ENCODE measurements at places on chromosomes 5 and 9. TPM values are rescaled to one million over a fixed set of nuclear protein-coding genes. Genes with fewer than 3 reads are reported as not detected.

DNA sequence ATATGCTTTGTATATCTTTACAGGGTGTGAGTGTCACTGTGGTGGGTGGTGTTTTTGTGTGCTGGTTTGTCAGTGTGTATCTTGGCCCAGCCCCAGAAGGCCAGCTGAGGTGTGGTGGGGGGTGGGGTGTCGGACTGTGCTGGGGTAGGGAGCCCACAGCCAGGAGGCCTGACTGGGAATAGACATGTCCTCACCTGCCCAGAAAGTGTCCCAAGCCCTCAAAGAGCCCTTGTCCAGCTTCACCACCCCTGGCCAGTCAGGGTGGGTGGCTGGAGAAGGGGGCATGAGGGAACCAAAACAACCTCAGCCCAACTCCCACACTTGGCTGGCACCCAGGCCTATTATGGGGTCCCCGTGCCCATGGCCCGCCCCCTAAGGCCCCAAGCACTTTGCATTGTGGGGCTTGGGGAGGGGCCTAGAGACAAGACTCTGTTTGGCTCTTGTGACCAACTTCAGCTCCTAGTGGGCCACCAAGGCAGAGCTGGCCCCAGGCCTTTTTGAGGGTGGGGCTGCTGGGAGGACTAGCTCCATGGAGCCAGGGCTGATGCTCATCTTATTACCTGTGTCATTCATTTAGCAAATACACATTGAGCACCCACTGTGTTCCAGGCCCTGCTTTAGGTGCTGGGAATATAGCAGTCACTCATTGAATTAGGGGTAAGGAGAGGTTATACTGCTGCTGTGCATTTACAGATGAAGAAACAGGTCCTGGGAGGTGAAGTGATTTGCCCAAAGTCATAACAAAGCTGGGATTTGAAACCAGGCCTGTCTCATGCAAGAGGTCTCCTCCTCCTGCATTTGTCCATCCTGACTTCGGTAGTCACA, 56.2 kb upstream of the PSD2 start:
- H3K27me3 ChIP-seq, result no peaks in the 10 kb centered on the region
- no peaks in the 10 kb centered on the region for H3K4me1 ChIP-seq
- DNase-seq, result no peak
- no peak overlapping the region for H3K27ac ChIP-seq

- no peak overlapping the region for H3K27ac ChIP-seq
- H3K27me3 ChIP-seq, result no peaks in the 10 kb centered on the region
- no peak overlapping the region for H3K4me3 ChIP-seq
- H3K36me3 ChIP-seq, result no peaks in the 10 kb centered on the region
Observed at GRCh38 chr9:71755869-71756268, 12.4 kb downstream of the CEMIP2 start.

DNA sequence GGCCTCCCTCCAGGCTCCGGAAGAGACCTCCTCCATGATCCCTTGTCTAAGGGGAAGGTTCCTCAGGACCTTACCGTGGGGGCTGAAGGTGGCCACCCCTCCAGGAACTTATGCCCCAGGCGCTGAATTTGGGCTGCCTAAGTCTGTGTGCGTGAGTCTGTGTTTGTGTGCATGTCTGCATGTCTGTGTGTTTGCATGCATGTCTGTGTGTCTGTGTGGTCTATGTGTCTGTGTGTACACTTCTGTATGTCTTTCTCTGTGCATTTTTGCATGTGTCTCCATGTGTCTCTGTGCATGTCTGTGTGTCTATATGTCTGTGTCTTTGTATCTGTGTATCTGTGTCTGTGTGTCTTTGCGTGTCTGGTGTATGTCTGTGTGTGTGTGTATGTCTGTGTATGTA, 20.5 kb downstream of the ABO start:
- no peak for DNase-seq
- peaks cover 10% of the 10 kb centered on the region for H3K4me1 ChIP-seq
- no peak overlapping the region for H3K27ac ChIP-seq

PKD2L2 gene
- total RNA-seq, result not detected

DNA sequence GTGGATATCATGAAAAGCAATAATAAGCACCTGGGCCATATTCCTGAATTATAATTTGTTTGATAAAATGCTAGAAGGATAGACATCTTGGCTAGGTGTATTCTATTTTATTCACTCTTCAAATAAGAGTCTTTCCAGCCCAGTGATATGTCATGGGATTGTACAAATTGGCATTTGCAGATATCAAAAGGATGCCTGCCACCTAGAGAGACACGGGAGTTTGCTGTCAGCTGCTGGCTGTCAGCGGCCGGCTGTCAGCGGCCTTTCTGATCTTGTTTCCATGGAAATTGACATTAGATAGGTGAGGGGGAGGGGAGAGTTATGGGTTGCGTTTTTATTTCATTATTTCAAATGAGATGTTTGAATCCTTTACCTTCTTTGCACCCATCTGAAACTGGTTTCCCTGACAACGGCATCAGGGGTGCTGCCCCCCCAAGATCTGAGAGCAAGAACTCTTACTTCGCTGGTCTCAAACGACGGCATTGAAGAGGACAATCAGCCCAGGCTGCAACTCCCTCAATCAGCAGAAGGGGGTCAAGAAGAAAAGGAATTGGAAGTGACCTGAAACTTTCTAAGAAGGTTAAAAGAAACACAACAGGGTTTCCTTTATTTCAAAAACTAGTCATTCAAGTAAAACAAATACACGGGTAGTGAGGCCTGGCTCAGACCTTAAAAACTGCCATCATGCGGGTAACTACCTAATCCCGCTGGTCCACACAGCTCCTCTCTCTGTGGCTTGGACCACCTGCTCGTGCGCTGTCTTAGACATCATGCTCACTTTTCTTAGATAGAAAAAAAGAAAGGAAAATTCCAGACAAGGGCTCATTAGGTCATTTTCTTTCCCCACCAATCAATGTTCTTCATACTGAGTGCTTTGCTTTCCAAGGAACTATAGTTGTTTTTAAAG, 115.7 kb downstream of the TLE1 start:
- H3K27me3 ChIP-seq, result no peaks in the 10 kb centered on the region
- H3K27ac ChIP-seq, result no peak overlapping the region
- no peaks in the 10 kb centered on the region for H3K4me1 ChIP-seq
- DNase-seq, result no peak
- H3K4me3 ChIP-seq, result no peak overlapping the region
- no peaks in the 10 kb centered on the region for H3K36me3 ChIP-seq

GBA2 gene
- total RNA-seq, result 61.1 TPM

LCN1 gene
- total RNA-seq, result not detected

DNA sequence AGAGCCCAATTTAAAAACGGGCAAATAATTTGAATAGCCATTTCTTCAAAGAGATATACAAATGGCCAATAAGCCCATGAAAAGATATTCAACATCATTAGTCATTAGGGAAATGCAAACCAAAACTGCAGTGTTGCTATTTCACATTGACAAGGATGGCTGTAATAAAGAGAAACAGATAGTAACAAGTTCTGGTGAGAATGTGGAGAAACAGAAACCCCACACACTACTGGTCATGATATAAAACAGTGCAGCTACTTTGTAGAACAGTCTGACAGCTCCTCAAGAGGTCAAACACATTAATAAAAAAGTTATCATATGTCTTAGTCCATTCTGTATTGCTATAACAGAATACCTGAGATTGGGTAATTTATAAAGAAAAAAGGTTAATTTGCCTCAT, 237.0 kb upstream of the GRAMD2B start:
- H3K27ac ChIP-seq, result no peak overlapping the region
- H3K4me3 ChIP-seq, result no peak overlapping the region
- DNase-seq, result no peak
- H3K27me3 ChIP-seq, result no peaks in the 10 kb centered on the region

DNA sequence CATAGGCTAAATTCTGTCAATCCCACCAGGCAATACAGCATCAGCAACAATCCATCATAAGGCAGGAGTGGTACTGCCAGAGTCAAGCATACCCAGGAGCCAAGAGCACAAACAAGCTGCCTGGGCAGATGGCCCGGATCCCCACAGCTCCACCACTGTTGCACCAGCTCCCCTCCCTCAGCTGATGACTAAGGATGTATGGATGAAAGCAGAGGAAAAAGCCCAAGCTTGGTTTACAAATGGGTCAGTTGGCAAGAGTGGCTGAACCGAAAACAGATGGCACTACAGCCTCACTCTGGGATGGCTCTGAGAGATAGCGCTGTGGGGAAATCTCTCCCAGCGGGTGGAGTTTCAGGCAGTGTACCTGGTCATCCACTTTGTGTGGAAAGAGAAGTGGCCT, 29.4 kb downstream of the DROSHA start:
- H3K27me3 ChIP-seq, result no peaks in the 10 kb centered on the region
- no peaks in the 10 kb centered on the region for H3K4me1 ChIP-seq
- H3K36me3 ChIP-seq, result peaks cover 61% of the 10 kb centered on the region
- H3K4me3 ChIP-seq, result no peak overlapping the region
- no peak overlapping the region for H3K27ac ChIP-seq
- DNase-seq, result no peak

GRCh38 chr9:16732546-16732945, 137.9 kb downstream of the BNC2 start:
- no peaks in the 10 kb centered on the region for H3K4me1 ChIP-seq
- H3K4me3 ChIP-seq, result no peak overlapping the region
- H3K27me3 ChIP-seq, result no peaks in the 10 kb centered on the region
- DNase-seq, result no peak
- no peak overlapping the region for H3K27ac ChIP-seq
- no peaks in the 10 kb centered on the region for H3K36me3 ChIP-seq

DNA sequence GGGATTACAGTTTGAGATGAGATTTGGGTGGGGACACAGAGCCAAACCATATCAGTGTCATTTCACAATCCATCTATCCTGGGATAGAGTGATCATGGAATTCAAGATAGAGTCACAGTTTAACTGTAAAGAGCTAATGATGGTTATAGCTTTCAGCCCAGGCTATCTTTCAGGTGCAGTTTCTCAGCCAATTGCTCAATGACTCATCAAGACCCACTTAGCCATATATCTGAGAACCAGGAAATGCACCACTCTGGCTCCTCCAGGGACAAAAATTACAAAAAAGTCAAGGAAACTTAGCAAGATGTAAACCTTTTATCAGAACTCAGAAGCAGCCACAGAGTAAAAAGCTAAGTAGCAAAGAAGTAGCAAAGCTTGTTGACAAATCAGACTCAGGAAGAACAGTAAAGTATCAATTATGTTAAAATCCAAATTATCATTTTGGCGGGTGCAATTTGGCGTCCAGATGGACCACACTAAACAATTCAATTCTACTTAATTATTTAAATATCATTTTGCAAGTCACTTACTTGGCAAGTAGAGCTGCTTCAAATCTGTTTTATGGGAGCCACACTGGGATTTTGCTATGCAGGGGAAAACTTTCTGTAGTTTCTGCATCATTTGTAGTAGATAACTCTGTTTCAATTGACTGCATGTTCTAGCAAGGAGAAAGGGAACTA, 169.4 kb downstream of the TLE1 start:
- H3K27ac ChIP-seq, result no peak overlapping the region
- no peak overlapping the region for H3K4me3 ChIP-seq
- no peaks in the 10 kb centered on the region for H3K27me3 ChIP-seq
- H3K4me1 ChIP-seq, result no peaks in the 10 kb centered on the region
- DNase-seq, result no peak
- no peaks in the 10 kb centered on the region for H3K36me3 ChIP-seq

LRRC26 gene
- total RNA-seq, result not detected

DNA sequence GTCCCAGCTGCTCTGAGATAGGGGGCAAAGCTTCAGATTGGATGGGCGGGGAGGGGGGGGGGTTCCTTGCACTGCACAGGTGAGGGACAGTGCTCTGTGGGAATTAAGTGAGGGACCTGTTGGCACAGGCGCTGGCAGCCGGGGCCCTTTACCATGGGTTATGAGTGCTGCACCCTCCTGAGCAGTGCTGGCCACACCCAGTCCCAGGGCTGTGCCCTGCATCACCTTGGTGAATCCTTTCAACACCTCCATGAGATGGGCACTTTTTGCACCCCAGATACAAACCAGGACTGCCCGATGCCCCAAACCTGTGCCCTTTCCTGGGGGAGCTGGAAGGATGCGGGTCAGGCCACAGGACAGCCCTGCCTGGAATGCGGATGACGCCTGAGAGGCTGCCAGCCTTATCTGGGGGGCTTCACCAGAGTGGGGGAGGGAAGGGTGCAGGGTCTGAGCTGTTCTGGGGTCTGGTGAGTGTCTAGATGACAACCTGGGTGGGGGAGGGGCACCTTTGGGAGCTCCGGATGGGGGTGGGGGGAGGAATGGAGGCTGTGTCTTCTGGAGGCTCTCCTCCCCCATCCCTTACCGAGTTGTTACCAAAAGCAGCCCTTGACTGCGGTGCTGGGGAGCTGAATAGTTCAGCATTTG, 5.2 kb downstream of the CRB2 start:
- no peak overlapping the region for H3K4me3 ChIP-seq
- H3K27me3 ChIP-seq, result no peaks in the 10 kb centered on the region
- DNase-seq, result no peak

DNA sequence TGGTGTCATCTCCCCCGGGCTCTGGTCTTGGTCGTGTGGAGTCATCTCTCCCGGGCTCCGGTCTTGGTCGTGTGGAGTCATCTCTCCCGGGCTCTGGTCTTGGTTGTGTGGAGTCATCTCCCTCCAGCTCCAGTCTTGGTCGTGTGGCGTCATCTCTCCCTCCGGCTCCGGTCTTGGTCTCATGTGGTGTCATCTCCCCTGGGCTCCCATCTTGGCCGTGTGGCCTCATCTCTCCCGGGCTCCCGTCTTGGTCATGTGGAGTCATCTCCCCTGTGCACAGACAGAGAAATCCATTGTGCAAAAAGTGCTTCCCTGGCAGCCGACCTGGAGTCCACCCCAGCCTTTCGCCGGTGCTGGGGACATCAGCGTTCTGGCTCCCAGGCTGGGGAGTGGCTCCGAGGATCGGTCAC, 91.1 kb upstream of the CACNA1B start:
- peaks cover 62% of the 10 kb centered on the region for H3K36me3 ChIP-seq
- no peak overlapping the region for H3K27ac ChIP-seq
- H3K4me1 ChIP-seq, result no peaks in the 10 kb centered on the region
- H3K4me3 ChIP-seq, result no peak overlapping the region

- no peak overlapping the region for H3K27ac ChIP-seq
- H3K27me3 ChIP-seq, result no peaks in the 10 kb centered on the region
- H3K4me1 ChIP-seq, result no peaks in the 10 kb centered on the region
- H3K36me3 ChIP-seq, result no peaks in the 10 kb centered on the region
Observed at GRCh38 chr9:83066771-83067170, 3.8 kb upstream of the RASEF start.

- no peak overlapping the region for H3K4me3 ChIP-seq
- DNase-seq, result no peak
- H3K27ac ChIP-seq, result no peak overlapping the region
- no peaks in the 10 kb centered on the region for H3K27me3 ChIP-seq
- no peaks in the 10 kb centered on the region for H3K36me3 ChIP-seq
Observed at GRCh38 chr5:1542781-1543180, 19.0 kb upstream of the LPCAT1 start.

DNA sequence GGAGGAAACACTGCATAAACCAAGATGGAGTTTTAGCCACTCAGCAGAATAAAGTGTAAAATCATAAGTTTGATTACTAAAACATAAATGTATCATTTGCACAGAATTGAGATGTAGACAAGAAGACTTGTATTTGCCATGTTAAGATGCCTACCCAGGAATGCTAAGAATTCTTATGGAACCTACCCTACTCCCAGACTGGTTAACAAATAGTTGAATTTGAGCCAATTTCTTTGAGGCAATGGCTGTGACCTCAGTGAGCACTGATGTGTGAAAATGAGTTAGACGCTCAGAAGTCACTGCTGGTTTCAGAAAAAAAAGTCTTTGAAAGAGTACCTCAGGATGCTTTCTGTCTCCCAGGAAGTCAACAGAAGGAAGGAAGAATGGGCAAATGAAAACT, 95.6 kb downstream of the ESM1 start:
- H3K4me3 ChIP-seq, result no peak overlapping the region
- DNase-seq, result no peak
- H3K36me3 ChIP-seq, result no peaks in the 10 kb centered on the region
- H3K27ac ChIP-seq, result no peak overlapping the region
- H3K4me1 ChIP-seq, result no peaks in the 10 kb centered on the region

PCDHGB2 gene
- total RNA-seq, result 0.64 TPM

GRCh38 chr9:120730654-120731514, 16.6 kb upstream of the MEGF9 start:
- no peaks in the 10 kb centered on the region for H3K36me3 ChIP-seq
- H3K27ac ChIP-seq, result no peak overlapping the region
- H3K27me3 ChIP-seq, result no peaks in the 10 kb centered on the region
- H3K4me3 ChIP-seq, result no peak overlapping the region
- no peaks in the 10 kb centered on the region for H3K4me1 ChIP-seq
